ENCODE measurements at places on chromosomes 12 and 14.

DNA sequence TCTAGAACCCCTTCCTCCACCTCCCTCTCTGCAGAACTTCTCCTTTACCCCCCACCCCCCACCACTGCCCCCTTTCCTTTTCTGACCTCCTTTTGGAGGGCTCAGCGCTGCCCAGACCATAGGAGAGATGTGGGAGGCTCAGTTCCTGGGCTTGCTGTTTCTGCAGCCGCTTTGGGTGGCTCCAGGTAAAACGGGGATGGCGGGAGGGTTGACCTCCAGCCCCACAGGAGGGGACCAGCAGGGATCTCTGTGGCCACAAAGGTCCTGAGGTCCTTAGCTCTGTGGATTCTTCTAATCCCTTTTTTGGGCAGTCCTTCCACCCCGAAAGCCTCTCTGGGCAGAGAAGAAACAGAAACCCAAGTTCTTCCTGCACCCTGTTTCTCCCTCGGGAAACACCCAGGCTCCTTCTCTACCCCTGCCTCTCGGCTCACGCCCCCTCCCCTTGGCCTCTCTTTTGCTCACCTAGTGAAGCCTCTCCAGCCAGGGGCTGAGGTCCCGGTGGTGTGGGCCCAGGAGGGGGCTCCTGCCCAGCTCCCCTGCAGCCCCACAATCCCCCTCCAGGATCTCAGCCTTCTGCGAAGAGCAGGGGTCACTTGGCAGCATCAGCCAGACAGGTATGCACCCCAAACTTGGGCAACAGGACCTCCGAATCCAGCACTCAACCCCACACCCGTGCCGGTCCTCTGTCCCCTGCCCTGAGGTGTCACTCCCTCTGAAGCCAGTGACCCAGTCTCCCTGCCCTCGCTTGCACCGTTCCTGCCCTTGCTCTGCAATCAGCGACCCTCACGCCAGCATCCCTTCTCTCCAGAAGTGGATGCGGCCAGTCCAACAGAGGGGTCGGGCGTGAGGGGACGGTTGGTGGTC, 638 bp downstream of the LAG3 start:
- DNase-seq = peak; percentile 54

- no peak for DNase-seq
These were observed 75.0 kb downstream of the SCAF11 start for GRCh38 chr12:45915405-45915804.

DNA sequence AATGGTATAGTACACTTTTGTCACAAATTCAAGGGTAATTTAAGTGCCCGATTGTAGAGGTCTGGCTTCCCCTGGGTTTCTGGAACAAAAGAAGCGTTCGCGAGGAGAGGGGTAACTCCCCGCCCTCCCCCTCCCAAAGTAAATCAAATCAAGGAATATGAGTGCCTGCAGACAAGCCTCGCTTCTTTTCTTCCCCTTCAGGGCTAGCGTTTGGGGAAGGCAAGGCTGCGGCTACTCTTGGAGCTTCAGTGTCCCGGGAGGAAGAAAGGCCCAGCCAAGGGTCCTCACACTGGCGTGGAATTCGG, 456 bp upstream of the TMPO start:
- DNase-seq = no peak

DNA sequence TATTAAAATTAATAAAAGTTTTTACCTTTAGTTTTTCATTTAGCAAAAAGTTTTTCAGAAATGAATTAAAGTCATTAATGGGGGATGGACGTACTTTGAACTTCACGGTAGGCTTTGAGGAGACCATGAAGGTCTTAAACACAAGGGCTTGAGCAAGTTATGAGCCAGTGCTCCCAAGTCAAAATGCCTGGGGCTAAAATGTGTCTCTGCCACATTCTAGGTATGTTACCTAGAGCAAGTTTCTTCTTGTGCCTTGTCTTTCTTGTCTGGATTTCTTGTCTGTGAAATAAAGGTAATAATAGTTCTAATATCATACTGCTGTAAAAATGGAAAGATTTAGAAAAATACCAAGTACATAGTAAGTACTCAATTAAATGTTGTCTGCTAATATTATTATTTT, 132.7 kb upstream of the USP15 start:
- DNase-seq = no peak

- DNase-seq = no peak
These were observed 308.9 kb downstream of the KCNH5 start for GRCh38 chr14:62736048-62737043.

DNA sequence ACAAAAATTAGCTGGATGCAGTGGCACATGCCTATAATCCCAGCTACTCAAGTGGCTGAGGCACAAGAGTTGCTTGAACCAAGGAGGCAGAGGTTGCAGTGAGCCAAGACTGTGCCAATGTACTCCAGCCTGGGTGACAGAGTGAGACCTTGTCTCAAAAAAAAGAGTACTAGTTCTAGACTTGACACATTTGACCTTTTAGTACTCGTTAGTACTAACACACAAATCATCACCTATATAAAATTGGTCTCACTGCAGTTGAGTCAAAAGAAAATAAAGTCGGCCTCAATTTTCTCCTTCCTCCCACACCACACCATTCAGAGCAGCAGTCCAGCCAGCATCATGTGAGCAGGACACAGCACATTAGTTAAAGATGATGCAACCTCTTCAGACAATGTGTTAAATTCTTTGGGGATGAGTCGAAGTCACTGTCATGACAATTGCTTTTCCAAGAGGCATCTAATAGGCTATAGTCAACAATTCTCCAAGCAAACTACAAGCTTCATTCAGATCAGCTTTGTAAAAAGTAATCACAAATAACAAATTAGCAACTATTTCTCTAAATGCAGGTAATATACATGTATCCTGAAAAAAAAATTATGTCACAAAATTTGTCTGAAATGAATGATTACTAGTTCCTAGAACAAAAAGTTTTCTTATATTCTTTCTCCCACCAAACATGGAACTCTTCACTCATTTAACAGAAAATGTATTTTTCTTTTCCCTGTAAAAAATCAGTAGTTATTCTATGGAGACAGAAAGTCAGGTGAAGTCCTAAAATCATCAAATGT, 55.6 kb downstream of the CLIP1 start:
- DNase-seq = no peak

- DNase-seq = no peak
These were observed 65.2 kb upstream of the CNOT2 start for GRCh38 chr12:70178038-70178437.

DNA sequence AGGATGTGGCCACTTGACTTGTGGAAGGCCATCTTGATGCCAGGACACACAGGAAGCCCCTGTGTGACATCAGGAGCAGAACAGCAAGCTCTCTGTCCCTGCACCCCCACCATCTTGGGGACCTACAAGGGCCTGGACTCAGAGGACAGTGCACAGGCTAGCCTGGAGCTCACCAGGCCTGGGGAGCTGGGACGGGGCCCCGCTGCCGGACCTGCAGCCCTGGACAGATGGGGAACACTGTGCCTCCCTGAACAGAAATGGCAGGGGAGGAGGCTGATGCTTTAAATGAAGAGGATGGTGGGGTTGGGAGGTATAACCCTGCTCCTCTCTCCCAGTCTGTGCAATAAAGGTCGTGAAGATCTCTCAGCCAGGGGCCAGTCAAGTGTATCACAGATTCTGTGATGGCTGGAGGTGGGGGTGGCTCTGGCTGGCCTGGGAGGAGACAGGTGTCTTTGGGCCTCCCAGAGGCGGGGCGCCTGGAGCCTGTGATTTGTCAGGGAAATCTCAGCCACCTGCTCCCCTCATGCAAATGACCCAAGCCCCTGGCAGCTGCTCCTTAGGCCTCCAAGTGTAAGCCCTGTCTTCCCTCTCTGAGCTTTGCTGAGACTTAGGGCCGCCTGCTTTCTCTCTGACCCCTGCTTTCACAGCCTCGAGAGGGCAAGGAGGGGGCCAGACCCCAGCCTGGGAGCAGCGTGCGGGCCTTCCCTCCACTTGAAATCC, 1.1 kb upstream of the GNB3 start:
- DNase-seq = peak; percentile 78

GRCh38 chr14:104739546-104740516, 13.1 kb upstream of the SIVA1 start:
- DNase-seq = no peak

- no peak for DNase-seq
These were observed 204.9 kb upstream of the C14orf180 start for GRCh38 chr14:104374718-104375080.

- DNase-seq = no peak
These were observed 173.0 kb upstream of the DAAM1 start for GRCh38 chr14:59015482-59015881.

GRCh38 chr14:89564989-89565388, 148.0 kb upstream of the FOXN3 start:
- no peak for DNase-seq

GRCh38 chr12:38721611-38722252, 183.7 kb downstream of the CPNE8 start:
- no peak for DNase-seq

DNA sequence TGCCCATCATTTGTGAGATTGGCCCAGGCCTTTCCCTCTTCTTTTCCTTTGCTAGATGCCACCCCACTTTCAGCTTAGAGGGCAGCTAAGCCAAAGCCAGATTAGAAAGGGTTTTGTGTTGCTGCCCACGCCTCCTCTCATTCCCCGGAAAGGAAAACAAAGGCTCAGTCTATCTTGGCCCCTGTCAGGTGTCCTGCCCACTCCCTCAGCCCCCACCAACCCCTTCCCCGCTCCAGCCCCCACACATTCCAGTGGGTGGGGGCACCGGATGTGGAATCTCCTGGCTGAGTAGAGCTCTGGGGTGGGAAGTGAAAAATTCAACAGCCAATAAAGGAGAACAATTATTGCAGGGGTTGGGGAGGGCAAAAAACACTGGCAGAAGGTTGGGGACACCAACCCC, 2.2 kb downstream of the BLOC1S1 start:
- DNase-seq = no peak

DNA sequence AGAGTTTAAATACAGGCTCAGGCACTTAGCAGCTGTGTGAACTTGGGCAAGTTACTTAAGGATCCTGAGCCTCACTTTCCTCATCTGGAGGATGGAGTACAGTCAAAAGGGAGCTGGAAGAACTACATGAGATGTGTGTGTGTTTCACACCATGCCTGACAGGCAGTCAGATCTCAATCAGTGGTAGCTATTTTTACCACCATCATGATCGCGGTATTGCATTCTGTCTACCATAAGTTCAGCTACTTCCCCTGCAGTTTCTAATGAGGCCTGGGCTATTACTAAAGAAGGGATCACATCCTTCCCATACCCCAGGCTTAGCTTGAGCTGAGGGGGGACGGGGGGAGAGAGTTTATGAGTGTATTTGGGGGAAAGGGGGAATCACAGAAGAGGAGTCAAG, 7.0 kb downstream of the AQP6 start:
- DNase-seq = no peak

GRCh38 chr12:93016752-93017350, 87.8 kb upstream of the EEA1 start:
- DNase-seq = no peak

- no peak for DNase-seq
These were observed 3.8 kb downstream of the GXYLT1 start for GRCh38 chr12:42140901-42141300.

- no peak for DNase-seq
These were observed 119.3 kb downstream of the HMGA2 start for GRCh38 chr12:65943388-65944137.

- DNase-seq = peak; percentile 92
These were observed at the start of the genes AHSA1 and VIPAS39 for GRCh38 chr14:77457522-77458248. AHSA1 (plus strand) TSS chr14:77458093; CDS start chr14:77458190, 97 bp downstream. VIPAS39 (minus strand) TSS chr14:77457601; CDS start chr14:77454102, 3,499 bp downstream.

DNA sequence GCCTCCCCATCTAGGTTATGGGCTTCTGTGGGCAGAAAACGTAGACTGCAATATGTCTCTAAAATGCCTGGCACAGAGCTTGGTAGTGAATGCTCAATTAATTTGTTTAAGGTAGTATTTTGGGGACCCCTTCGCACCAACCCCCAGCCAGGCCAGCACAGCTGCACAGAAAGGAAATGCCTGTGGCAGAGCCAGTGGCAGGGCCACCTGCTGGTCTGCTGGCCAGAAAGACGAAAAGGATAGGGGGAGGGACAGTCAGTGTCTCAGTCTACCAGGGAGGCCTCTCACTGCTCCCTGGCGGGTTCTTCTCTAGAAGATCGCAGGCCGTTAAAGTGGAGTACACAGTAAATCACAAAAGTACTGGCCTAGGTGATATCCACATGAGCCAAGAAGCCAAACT, 3.5 kb downstream of the RAB15 start:
- DNase-seq = no peak

DNA sequence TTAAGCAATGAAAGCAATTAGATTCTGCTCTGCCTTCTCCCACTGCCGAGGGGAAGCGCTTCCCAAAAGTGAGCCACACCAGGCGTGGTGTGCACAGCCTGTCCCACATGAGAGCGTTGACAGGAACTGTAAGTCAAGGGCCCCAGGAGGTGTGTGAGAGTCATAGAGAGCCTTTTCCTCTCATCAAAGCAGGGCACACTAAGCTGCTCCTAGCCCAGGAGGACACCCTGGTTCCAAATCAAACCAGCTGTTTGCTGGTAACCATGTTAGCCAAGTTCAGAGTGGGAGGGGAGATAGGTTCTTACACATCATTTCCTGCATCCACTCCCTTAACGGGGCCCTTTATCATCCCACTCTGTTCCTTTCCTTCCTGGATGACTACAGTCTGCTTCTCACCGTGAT, 98.3 kb downstream of the SPTSSA start:
- DNase-seq = no peak

DNA sequence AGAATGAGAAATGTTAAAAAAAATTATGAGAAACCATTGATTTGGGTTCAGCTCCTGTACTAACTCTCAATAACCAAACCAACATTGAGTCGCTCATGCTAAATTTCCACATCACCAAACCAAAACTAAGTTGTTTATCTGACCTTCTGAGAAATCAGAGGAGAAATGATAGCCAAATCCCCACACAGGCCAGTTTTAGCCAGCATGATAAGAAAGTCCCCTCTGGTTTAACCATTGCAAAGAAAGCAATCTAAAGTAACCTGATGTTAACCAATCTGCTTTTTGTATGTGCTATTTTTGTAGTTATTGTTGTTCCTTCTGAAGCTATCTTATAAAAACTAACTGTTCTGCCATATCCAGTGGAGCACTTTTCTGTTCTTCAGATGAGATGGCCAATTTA, 599.7 kb downstream of the SLC16A7 start:
- no peak for DNase-seq

- no peak for DNase-seq
These were observed 7.7 kb downstream of the WSB2 start for GRCh38 chr12:118053071-118053985.

- no peak for DNase-seq
These were observed 1.1 kb upstream of the HOXC8 start for GRCh38 chr12:54007538-54008259.

DNA sequence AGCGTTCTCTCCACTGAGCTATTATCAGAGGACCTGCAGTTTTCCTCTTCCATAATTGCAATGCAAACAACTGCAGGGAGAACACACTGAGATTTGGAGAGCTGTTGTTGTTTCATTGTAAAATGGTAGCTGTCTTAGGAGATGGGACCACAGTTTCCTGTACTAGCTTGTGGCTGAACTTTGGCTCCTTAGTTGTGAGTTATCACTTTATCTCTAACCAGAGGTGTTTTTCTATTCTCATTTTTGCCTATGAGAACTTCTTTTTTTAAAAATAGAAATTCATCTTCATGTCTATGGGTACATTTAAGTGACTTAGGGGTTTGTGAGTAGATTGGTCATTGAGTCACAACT, 216.5 kb downstream of the SLC38A4 start:
- no peak for DNase-seq

GRCh38 chr12:95446506-95446900, 27.4 kb upstream of the METAP2 start:
- DNase-seq = no peak

GRCh38 chr12:71461787-71462328, 22.3 kb downstream of the LGR5 start:
- DNase-seq = no peak

- no peak for DNase-seq
These were observed 122.7 kb downstream of the SSPN start for GRCh38 chr12:26317942-26318575.

GRCh38 chr12:38137716-38138115, 178.9 kb upstream of the ALG10B start:
- DNase-seq = no peak
